ENCODE measurements at places on chromosomes 7 and 10.

GRCh38 chr7:134327896-134328295 is 11.2 kb upstream of the SLC35B4 start:
- DNase-seq, result peak; percentile 44

DNA sequence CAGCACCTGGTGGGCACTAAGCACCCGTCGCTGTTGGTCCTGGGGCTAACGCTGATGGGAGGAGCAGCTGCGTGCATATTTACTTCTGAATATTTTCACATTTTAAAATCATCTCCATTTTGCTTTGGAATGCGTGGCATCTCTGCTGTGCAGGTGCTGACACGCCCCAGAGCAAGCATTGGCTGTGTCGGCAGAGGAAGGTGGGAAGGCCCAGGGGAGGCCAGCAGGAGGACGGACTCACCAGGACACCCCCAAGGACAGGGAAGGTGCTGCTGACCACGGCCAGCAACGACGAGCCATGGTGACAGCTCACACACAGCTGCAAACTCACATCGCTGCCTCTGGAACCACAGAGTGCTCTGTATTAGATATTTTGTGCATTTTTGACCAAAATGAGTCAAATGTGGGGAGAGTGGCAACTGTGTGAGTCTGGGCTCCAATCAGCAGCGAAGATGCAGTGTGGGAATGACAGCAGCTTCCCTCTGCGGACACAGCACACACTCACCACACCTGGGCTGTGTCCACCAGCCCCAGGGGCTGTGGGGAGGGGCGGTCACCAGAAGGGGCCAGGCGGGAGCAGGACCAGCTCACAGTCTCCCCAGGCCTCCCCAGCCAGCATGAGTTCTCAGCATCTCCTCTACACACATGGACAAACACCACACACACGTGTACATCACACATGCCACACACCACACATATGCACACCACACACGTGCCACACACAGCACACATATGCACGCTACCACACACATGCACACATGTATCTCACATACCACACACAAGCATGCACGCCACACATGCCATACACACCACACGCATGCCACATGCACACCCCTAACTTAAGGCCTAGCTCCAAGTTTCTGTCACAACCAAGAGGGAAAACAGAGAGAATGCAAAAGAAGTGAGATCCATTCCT is 58.2 kb downstream of the PTPRN2 start:
- no peak for DNase-seq

GRCh38 chr10:47082055-47082784 is 171.0 kb downstream of the PTPN20 start:
- no peak for DNase-seq

- no peak for DNase-seq
Measured at GRCh38 chr10:89952751-89953150, 251.4 kb downstream of the KIF20B start.

DNA sequence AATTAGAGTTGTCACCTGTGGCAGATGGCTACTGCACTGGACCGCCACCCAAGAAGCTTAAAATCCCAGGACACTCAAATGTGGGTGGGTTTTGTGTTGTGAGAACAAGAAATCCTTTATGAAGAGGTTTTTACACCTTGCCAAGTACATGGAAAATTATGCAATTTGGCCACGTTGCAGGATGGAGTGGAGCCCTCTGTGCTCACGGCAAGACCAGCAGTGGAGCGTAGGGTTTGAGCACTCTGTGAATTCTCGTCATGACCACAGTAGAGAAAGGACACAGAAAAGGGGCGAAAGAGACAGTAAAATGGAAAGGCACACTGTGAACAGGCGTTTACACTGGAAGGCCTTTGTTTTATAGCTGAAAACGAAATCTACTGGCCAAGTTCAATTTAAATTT is 222.6 kb downstream of the ADARB2 start:
- DNase-seq, result no peak

GRCh38 chr7:84647797-84648757 is 453.5 kb upstream of the SEMA3A start:
- peak; percentile 18 for DNase-seq

- peak; percentile 9 for DNase-seq
Measured at GRCh38 chr7:35875292-35875691, 74.4 kb downstream of the SEPTIN7 start.

GRCh38 chr7:22662036-22662435 is 65.0 kb upstream of the IL6 start:
- DNase-seq, result no peak

DNA sequence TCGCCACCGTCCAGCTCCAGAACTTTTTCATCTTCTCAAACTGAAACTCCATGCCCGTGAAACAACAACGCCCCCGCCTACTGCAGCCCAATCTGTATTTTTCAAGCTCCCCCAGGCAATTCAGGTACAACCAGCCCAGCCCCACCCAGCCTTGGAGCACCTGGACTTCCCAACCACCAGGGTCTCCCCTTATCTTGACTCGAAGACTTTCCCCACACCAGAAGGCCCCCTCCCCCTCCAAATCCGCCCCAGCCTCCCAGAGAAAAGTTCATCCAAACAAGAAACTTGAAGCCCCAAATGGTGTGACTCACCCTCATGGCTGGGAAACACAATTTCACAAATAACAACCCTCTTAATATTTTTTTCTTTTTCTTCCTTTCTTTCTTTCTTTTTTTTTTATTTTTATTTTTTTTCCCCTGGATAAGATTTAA is 10.6 kb downstream of the ZCCHC24 start:
- no peak for DNase-seq

DNA sequence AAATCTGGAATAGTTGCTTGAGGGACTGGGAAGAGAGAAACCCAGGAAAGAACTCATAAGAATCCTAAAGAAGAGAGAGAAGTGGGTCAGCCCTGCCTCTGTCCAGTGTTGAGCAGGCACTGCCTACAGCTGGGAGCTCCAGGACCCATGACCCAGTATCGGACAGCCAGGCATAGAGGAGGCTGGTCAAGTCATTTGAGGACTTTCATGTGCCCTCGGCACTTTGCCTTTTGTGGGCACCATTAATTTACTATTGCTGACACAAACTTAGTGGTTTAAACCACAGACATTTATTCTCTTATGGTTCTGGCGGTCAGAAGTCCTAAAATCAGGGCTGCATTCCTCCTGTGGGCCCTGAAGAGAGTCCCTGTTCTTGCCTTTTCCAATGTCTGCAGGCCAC is 60.3 kb downstream of the CPXM2 start:
- no peak for DNase-seq

- DNase-seq, result no peak
Measured at GRCh38 chr10:127525686-127526085, 23.4 kb upstream of the NPS start.

- no peak for DNase-seq
Measured at GRCh38 chr7:25895792-25896171, 256.2 kb upstream of the NFE2L3 start.
